ENCODE measurements at places on chromosomes 16 and 17.
A peak's percentile ranks its signal among the peaks of the same experiment; 100 is the strongest.

DNA sequence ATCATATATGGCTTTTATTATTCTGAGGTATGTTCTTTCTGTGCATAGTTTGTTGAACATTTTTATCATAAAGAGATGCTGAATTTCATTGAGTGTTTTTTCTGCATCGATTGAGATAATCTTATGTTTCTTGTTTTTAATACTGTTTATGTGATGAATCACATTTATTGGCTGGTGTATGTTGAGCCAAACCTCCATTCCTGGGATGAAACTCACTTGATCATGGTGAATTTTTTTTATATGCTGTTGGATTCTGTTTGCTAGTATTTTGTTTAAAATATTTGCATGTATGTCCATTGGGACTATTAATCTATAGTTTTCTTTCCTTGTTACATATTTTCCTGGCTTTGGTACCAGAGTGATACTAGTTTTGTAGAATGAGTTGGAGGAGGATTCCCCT, 500.2 kb downstream of the CDH11 start:
- no peak for DNase-seq

GRCh38 chr17:49000943-49001342, 3.8 kb downstream of the IGF2BP1 start:
- no peak for DNase-seq

- DNase-seq, result peak; percentile 73
Observed at GRCh38 chr17:78268951-78269905, 37.8 kb downstream of the TMEM235 start.

DNA sequence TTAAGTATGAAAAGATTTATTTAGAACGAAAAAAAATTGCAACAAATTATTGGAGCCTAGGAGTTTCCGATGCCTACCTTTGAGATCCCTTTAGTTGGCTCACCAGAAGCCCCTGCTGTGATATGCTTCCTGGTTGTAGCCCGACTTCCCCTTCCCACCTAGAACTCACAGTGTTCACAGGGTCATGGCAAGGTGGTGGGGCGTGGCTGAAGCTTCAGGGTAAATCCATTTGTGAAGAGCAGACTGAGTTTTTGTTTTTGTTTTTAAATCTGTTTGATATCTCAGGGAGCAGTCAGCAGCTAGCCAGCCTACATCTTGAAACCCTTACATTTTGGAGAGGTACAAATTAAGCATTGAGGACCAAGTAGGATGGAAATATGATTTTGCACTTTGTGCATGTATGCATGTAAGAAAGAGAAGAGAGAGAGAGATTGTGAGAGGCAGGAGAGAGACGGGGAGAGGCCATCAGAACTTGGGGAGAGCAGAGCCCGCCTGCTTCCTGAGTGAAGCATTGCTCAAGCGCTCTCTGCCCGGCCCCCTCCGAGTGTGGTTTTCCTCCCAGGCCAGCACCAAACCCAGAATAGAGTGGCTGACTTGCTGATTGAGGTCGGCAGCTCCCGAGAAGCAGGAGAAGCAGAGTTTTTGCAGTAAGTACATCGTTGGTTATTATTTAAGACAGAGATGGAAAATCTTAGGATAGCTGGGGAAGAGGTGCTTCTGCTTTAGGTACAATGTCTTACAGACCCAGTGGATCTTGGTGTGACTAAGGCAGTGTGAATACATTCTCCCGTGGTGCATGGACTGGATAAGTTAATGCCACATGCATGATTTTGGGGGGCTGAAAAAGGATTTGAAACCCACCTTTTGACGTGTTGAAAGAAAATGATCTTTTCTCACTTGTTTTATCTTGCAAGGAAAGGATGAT, 64.2 kb downstream of the SPECC1 start:
- no peak for DNase-seq

DNA sequence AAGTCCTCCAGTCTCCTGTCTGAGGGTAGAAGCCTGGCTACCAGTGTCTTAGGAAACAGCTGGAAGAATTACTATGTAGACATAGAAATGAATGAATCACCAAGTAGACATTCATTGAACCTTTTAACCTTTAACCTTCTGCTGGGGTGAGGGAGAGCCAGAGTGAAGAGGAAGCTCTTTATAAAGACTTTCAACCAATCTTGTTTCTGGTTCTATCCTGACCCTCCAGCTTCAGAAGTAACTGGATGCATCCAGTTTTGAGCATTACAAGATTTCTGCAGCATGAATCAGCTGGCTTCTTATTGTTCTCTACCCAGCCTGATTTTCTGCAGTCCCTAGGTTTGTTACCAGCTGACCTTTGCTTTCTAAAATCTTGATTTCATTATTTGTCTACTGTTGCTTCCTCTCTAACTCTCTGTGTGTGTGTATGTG, 8.5 kb downstream of the TEKT1 start:
- no peak for DNase-seq

GRCh38 chr17:29576214-29577000, 7.9 kb downstream of the TP53I13 start:
- DNase-seq, result no peak

- no peak for DNase-seq
Observed at GRCh38 chr17:51995797-51996403, 162.6 kb downstream of the CA10 start.

GRCh38 chr16:74480150-74481029, 59.1 kb upstream of the CLEC18B start:
- DNase-seq, result no peak

GRCh38 chr16:673399-673991, 2.0 kb upstream of the RHBDL1 start:
- DNase-seq, result no peak

DNA sequence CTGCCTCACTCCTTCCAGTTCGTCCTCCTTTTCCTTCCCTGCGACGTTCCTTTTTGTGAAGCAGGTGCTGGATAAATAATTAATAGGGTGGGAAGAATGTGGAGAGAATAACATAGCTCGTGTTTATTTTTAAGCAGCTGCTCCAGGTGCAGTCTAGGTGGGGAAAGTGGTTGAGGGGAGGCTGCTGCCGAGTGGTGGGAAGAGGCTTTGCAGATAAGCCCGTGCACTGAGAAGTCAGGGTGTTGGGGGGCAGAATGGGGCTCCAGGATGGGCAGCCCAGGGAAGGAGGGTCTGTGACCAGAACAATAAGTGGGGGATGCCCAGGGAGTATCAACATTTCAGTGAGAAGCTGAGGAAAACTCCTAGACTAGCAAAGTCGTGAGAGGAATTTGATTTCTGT, 300.5 kb downstream of the CPPED1 start:
- peak; percentile 30 for DNase-seq

DNA sequence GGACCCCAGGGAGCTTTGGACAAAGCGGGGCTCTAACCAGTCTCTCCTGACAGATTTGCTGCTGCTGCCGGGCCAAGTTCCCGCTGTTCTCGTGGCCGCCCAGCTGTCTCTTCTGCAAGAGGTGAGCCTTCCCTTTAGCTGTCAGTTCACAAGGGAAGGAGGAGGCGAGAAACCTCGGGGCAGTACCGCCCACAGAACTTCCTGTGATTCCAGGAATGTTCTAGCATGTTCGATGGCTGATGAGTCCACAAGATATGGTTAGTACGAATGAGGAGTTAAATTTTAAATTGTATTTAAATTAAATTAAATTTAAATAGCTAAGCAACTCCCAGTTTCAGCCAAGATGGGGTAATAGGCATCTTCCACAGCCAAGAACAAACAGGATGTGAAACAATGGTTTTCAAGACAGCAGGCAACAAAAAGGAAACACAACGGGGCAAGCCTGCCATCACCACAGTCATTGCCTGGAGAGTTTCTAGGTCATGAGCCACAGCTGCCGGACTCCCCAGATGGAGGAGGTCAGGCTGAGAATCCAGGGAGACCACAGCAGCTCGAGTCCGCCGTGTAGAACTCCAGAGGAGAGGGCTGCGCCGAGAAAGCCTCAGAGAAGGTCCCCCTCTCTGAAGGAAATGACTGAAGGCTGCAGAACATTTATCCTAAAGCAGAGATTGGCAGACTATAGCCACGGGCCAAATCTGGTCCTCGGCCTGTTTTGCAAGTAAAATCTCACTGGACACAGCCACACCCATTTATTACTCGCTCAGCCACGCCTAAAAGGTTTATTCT, 9.5 kb upstream of the TCF25 start:
- peak; percentile 76 for DNase-seq

DNA sequence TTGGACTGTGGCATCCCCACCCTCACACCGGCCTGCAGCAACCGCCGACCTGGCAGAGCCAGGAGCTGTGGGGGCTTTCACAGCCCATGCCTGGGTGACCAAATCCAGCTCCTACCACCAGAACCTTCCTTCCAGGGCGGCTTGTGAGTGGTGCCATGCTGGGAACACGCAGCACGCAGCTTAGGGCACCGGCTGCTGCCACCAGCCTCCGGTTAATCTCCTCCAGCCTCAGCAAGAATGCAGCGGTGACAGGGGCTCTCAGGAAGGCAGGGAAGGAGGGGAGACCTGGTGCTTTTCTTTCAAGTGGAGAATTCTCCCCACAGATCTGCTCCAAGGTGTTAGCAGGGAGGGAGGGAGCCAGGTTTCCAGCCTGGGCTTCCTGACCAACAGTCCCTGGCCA, 32.3 kb upstream of the ANKRD40CL start:
- DNase-seq, result no peak

GRCh38 chr17:72631568-72631948, 460.9 kb downstream of the SLC39A11 start:
- DNase-seq, result no peak

DNA sequence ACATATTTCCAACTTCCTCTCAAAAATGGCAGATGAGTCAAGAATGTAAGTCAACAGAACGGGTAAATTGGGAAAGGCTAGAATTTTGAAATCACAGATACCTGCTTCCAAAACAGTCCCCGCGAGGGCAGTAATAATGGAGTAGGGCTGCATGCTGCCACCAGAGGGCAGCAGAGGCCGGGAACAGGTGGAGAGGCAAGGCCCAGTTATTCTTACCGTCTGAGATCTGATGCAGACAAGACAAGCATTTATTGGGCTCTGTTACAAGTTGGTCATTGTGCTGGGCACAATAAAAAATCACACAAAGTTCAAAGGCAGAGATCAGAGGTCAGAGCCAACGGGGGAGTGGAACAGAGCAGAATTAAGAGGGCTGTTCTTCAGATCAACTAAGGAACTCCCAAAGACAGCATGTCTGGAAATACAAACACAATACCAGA, 8.8 kb upstream of the MLKL start:
- DNase-seq, result peak; percentile 89

DNA sequence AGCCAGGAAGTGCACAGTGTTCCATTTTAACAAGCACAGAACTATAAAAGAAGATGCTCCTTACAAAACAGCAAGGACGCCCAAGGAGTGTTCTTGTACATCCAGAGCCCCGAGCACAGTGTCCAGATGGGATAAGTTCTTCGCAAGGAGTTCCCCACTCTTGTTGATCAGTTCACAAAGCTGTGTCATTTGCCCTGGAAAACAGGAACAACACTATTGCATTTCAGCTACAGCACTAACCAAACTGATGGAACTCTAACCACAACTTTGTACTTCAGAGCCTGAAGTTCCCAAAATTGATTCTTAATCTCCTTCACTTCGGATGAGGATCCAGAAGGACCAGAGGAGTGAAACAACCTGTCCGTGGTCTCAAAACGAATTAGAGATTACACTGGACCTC, 5.1 kb downstream of the COPS3 start:
- no peak for DNase-seq

GRCh38 chr17:28553000-28553505, 629 bp upstream of the UNC119 start:
- DNase-seq, result no peak

DNA sequence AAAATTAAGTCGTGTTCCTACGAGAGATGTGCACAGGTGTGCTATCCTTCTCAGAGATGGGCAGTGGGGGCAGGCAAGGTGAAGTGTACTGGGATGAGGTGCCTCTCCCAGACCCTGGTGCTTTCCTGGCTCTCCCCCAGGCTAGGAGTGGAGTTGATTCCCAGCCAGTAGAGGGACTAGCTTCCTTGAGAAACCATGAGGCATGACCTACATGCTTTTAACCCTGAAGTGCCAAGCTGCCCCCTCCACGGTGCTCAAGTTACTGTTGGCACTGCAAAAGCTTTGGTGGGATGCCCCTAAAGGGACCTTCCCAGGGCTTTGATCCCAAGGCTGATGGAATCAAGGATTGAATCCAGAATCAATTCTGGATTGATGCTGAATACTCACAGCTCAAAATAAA, 47.0 kb upstream of the SREBF1 start:
- DNase-seq, result no peak

DNA sequence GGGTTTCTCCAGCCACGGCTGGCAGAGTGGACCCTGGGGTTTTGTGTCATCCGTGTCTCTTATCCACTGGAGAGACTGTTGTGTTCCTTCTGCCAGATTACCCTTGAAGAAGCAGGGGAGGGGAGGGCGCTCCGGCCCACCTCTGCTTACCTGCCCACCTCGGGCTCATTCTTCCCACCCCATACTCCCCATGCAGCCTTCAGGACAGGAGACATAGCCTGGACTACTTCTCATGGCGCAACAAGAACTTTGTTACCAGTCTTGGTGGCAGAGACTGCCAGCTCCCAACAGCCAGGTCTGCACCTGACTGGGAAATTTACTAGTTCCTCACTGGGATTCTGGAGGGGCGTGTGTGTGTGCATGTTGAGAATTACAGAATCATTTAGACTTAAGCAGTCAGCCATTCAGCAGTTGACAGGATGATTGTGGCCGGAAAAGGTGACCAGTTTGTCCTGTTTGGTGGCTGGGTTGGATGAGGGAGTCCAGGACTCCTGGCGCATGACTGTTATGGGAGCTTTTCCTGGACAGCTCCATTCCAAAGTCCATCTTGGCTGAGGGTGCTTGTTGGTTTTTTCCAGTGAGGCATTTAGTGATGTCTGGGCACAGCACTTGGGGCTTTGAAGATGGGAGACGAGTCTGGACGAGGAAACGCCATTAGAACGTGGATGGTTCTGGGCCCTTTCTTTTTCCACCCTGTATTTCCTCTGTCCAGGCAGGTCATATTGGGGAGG, 8.7 kb downstream of the GSE1 start:
- no peak for DNase-seq

- no peak for DNase-seq
Observed at GRCh38 chr17:77352441-77352840, 211.7 kb downstream of the SEC14L1 start.

GRCh38 chr16:12127244-12127643, 150.7 kb downstream of the SNX29 start:
- DNase-seq, result no peak

DNA sequence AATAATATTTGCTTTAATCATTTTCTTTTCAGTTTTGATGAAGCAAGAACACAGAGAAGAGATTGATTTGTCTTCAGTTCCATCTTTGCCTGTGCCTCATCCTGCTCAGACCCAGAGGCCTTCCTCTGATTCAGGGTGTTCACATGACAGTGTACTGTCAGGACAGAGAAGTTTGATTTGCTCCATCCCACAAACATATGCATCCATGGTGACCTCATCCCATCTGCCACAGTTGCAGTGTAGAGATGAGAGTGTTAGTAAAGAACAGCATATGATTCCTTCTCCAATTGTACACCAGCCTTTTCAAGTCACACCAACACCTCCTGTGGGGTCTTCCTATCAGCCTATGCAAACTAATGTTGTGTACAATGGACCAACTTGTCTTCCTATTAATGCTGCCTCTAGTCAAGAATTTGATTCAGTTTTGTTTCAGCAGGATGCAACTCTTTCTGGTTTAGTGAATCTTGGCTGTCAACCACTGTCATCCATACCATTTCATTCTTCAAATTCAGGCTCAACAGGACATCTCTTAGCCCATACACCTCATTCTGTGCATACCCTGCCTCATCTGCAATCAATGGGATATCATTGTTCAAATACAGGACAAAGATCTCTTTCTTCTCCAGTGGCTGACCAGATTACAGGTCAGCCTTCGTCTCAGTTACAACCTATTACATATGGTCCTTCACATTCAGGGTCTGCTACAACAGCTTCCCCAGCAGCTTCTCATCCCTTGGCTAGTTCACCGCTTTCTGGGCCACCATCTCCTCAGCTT, 45.0 kb downstream of the ESRP2 start:
- DNase-seq, result no peak
